CD8-positive, alpha-beta memory T cell (primary cell): ENCODE measurements at places on chromosomes 6 and 20.

- no peak for DNase-seq
These were observed 754.1 kb upstream of the FLRT3 start for GRCh38 chr20:15091421-15092037.

DNA sequence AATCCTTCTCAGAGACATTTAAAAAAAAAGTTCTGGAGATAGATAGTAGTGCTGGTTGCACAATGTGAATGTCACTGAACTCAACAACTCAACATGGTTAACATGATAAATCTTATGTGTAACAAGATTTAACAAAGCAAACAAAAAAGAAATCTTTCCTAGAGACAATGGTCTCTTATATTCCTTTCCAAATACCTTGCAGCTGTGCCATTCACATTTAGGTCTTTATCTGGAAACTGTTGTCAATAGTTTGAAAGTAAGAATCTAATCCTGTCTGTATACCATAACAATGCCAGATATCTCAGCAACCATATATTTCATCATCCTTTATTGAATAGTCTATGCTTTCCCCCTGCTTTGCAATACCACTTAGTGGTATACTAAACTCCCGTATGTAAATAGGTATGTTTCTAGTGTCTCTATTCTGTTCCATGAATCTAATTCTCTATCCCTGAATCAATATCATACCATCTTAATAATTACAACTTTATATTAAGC is 2.1 kb downstream of the SERAC1 start:
- DNase-seq = no peak

DNA sequence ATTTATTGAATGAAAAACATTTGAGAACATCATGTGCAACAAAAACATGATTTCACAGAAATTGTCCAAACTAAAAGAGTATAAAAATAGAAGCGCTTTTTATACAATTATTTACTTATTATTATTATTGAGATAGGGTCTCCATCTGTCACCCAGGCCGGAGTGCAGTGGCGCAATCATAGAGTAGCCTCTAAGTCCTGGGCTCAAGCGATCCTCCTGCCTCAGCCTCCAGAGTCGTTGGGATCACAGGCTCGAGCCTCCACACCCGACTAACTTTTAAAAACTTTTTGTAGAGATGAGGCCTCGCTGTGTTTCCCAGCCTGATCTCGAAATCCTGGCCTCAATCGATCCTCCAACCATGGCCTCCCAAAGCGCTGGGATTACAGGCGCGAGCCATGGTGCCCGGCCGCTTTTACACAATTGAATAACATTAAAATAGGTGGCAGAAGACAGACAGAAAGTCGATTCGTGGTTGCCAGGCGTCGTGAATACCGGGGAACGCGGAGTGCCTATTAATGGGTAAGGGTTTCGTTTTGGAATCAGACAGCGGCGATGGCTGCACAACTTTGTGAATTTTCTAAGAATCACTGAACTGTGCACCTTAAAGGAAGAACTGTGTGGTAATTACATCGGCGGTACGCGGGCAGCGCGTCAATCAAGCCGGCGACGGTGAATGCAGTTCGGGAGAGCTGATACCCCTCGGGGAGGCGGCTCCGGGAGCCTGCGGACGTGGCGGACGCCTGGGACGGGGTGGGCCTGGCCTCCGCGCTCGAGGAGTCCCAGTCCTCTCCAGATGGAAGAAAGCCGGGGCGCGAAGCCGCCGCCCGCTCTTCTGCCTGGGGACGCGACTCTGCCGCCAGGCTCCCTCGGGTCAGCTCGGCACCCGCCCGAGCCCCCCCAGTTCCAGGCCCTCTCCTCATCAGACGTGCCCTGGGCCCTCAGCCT is 807 bp downstream of the TBC1D20 start:
- DNase-seq = peak; percentile 54

- no peak for DNase-seq
These were observed 157.4 kb downstream of the TSHZ2 start for GRCh38 chr20:53129563-53129962.

- DNase-seq = no peak
These were observed 268.8 kb upstream of the PLCB4 start for GRCh38 chr20:8800089-8800488.

- DNase-seq = no peak
These were observed 189.1 kb downstream of the BMP2 start for GRCh38 chr20:6956574-6956973.
